ENCODE measurements at places on chromosomes 13 and 19.

- DNase-seq: no peak
Observed at GRCh38 chr13:66106246-66106645, 1123.9 kb downstream of the PCDH9 start.

- no peak for DNase-seq
Observed at GRCh38 chr13:92768602-92769001, 458.0 kb upstream of the GPC6 start.

DNA sequence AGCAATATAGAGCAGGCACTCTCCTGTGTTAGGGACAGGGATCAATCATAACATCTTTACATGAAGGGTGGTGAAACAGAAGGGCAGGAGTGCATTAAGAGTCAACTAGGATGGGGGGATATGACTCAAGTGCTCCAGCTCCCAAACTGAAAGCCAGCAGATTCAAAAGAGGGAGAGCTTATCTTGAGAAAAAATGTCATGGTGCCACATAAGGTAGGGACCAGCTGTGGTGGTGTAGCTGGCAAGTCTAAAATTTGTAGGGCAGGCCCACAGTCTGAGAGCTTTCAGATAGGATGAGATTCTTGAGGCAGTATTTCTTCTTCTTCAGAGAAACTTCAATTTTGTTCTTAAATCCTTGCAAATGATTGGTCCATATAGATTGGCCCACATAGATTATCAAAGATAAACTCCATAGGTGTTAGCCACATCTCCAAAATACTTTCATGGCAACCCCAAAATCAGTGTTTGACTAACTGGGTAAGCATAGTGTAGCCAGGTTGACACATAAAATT lies 19.1 kb downstream of the DNAJC15 start:
- DNase-seq: no peak

GRCh38 chr19:29928831-29929230 lies 13.2 kb upstream of the URI1 start:
- no peak for DNase-seq

- no peak for DNase-seq
Observed at GRCh38 chr13:26024558-26024957, 27.3 kb downstream of the SHISA2 start.

DNA sequence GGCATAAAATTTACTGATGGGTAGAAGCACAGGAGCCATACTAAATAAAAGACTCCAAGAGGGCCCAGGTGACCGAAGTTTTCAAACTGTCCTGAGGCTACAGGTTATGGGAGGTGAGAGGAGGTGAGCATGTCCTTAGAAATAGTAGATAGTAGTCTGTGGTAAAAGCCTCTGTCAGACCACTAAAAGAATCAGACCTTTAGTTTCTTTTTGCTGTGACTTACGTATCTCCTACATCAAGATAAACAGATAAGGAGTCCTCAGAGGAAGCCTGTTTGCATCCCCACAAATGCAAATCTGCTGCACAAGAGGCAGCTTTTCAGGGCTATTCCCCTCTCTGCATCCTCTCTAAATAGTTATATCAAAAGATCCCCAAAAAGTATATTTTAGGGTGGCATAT lies 711.6 kb upstream of the SLITRK6 start:
- no peak for DNase-seq

Measured in iPS DF 19.7 (cell line).